ENCODE measurements at places on chromosomes 13 and 19.
A peak's percentile ranks its signal among the peaks of the same experiment; 100 is the strongest.

DNA sequence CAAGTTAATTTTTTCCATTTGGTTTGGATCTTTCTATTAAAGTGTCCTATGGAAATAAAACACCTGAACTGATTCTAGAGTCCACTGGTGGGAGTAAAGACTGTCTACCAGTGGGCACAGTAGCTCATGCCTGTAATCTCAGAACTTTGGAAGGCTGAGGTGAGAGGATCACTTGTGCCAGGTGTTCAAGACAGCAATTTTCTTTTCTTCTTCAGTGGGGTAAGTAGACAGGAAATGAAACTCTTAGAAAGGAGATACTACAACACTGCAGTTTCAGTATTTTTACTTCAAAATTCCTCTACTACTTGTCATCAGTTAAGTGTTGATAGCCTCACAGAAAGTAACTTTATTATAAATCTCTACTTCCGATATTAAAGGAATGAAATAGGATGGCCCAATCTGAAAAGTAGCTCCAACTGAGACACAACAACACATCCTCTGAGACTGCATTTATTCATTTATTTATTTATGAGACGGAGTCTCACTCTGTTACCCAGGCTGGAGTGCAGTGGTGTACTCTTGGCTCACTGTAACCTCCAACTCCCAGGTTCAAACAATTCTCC is 26.3 kb downstream of the DNMT1 start:
- DNase-seq, result no peak

- DNase-seq, result no peak
Measured at GRCh38 chr13:90362707-90363106, 984.8 kb upstream of the MIR17HG start.

GRCh38 chr13:52034616-52035226 is 10.2 kb downstream of the UTP14C start:
- no peak for DNase-seq

DNA sequence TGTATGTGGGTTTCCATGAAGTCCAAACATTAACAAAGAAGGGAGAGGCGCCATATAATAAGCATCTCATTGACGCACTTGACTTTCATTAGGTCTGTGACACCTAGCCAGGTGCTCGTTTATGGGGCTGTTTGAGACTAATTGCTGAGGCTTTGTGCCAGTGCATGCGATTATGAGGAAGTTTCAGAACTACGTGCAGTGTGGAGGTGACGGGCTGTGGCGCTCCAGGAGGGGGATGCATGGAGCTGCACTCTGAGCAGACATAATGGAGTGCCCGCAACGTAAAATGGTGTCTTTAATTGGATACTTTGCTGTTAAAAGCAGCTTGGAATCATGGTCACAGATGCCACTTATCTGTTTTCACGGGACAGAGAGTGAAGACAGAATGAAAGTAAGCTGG is 223.2 kb downstream of the FGF9 start:
- DNase-seq, result no peak

- no peak for DNase-seq
Measured at GRCh38 chr13:73903561-73903960, 230.6 kb downstream of the KLF12 start.

- no peak for DNase-seq
Measured at GRCh38 chr13:37349916-37350315, 244.5 kb upstream of the CSNK1A1L start.

GRCh38 chr19:28065026-28065425 is 1147.9 kb downstream of the UQCRFS1 start:
- no peak for DNase-seq

DNA sequence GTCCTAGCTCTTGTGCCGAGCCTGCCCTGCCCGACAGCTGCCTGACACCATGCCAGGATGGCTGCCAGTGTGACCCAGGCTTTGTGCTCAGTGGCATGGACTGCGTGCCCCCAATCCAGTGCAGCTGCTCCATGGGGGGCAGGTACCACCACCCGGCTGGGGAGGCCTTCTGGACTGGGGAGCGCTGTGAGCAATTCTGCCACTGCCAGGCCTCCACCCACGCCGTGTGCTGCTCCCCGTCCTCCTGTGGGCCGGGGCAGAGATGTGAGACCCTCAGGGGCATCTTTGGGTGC is 9.4 kb upstream of the FXYD3 start:
- no peak for DNase-seq

- DNase-seq, result no peak
Measured at GRCh38 chr19:36775768-36776167, 3.2 kb upstream of the ZNF850 start.

DNA sequence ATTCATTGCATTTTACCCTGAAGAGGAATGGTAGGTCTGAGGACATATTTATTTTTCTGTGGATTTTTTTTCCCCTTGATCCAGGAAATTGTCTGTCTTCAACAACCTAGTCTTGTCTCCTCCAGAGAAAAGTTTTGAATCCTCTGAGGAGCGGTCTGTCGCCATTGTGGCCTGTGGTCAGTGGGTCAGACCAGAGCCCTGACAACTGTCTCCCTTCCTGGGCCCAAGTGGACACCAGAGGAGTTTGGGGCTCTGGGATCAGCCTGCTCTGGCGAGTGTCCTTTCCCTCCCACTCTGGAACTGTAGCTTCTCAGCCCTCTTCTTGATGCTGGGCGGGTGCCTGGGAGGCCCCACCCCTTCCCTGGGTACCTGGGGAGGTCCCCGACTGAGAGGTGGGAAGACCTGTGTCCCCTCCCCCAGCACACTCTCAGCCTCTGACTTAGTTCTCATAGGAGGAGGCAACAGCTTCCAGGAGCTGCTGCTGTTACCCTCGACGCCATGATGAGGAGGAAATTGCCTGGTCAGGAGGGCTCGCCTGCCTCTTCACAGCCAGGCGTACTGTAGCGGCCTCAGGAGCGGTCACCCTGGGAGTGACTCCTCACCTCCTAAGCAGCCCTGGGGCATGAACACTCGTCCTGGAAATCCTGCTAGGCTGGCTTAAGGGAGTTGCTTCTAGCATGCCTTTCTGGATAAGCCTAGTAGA is 110.3 kb downstream of the GGACT start:
- no peak for DNase-seq

DNA sequence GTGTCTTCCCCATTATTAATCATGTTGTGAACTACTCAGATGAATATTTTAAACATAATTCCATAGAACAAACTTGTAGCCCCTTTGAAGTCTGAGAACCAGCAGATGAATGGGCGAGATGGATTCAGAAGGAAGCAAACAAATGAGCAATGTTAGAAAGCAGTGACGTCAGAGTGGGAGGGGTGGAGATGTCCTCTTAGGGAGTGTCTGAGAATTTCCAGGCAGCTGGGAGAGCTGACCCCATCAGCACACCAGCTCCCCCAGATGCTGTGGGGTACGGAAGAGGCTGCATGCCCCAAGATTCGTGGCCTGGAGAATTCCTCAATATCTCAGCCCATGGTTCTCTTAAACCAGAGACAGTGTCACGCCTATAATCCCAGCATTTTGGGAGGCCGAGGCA is 68.6 kb downstream of the DPF1 start:
- no peak for DNase-seq

- DNase-seq, result no peak
Measured at GRCh38 chr19:10306327-10306726, 3.3 kb downstream of the ZGLP1 start.

DNA sequence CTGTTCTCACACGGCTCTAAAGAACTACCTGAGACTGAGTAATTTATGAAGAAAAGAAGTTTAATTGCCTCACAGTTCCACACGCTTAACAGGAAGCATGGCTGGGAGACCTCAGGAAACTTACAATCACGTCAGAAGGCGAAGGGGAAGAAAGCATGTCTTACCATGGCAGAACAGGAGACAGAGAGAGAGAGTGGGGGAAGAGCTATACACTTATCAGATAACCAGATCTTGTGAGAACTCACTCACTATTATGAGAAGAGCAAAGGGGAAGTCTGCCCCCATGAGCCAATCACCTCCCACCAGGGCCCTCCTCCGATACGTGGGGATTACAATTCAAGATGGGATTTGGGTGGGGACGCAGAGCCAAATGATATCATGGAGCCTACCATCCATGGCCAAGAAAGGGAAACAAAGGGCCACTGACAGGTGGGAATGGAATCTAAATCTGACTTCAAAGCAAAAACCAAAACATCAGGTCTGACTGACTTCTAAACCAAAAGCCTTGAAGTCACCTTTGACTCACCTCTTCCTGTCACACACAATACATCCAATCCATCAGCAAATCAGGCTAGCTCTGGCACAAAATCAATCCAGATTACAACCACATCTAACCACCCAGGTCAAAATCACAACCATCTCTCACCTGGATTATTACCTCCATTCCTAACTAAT is 189.7 kb downstream of the ENOX1 start:
- no peak for DNase-seq

DNA sequence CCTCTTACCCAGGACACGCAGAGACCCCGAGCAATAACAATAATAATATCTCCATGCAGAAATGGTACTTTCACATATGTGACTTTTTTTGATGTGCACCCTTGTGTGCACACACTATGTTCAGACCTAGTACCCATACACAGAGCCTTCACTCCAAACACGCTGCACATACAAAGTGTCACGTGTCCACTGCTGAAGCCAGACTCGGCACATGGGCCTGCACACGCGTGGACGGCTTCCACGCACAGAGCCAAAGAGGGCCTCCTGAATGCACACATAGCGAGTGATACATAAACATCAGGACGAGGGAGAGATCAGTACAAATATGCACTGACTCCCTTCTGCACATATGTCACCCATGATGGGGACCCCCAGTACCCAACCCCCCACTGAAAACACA is 41.9 kb upstream of the POU2F2 start:
- DNase-seq, result no peak

DNA sequence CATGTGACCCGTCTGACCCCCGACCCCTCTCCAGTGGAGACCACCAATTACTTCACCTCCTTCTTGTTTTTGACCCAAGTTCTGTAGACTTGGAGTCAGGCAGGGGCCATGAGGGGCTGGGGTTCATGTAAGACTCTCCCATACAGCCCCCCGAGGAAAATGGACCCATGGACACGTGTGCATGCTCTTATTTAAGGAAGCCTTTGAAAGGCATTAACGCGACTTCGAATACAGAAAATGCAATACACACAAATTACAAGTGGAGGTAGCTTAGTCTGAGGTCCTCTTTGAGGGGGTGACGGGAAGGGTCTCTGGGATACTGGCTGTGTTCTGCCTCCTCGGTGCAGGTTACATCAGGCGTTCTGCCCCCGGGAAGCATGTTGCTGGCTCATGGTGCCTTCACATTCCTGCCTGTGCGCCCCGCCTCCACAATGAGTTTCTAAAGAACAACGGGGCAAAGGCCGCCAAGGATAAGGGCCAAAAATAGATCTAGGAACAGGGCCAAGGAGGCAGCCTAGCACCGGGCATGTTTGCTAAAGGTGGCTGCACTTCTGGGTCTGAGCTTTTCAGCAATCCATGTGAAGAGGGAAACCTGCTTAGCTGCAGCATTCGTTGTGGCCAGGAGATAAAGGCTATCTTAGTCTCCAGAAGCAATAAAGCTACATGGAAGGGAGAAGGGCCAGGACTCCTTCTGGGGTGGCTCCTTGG is 54.5 kb downstream of the RAB20 start:
- no peak for DNase-seq

DNA sequence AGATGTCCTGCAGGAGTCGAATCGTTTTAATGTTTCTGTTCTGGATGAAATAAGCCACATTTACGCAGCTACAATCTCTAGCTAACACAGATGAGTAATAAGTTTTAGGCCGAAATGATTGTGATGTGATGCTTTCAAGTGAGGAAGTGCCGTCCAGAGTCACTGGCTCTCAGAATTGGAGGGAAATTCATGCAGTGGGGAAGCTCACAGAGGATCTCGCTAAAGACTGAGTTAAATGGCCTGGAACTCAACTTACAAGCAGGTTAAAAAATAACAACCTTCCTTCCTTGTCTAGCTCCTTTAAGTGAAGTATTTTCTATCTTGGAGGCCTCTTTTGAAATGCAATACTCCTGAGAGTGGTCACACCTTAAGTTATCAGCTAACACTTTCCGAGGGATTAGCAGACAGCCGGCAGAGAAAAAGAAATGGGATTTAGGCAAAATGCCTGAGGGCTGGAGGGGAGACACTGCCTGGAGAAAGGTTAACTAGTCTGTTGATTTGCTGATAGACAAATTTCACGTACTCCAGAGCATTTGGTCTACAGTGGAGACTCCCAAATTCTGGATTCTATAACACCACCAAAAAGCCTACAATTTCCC is 74.2 kb downstream of the IRS2 start:
- DNase-seq, result no peak

DNA sequence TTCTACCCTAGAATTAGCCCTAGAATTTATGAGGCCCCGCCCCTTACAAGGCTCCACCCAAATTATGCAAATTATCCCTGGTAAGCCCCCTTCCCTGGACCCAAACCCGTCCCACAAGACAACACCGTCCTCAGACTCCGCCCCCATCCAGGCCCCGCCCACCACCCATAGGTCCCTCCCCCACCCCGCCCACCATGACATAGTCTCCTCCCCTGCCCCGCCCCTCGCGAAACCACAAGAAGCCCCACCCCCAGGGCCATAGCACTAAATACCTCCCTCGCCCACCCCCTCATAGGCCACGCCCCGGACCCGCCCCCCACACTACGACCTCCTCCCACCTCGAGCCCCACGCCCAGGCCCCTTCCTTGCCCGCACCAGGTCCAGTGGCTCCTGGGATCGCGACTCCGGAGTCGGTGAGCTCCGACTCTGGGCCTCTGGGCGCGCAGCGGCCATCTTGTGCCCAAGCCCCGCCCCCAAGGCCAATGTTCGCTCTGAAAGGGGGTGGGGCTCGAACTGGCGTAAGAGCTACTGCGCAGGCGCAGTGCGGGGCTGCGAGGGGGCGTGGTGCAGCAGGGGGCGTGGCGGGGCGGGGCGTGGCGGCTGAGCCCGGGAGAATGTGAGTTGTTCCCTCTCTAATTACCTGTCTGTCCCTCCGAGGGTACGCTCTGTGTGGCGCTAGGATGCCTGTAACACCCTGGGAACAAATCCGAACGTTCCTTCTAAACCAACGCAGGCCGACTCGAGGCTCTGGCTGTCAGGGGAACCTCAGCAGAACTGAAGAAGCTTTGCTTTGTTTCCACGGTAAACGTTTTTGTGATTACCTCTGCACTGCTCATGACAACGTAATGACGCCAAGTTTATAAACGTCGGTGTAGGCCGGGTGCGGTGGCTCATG is at the start of gene ZNF784:
Gene ZNF784, minus strand, starts transcription at position 458 of the 895 bp plus-strand sequence. Its CDS starts 5 bp downstream, at position 453.
- DNase-seq, result peak; percentile 89

- no peak for DNase-seq
Measured at GRCh38 chr19:17137417-17137816, 61.8 kb downstream of the MYO9B start.

DNA sequence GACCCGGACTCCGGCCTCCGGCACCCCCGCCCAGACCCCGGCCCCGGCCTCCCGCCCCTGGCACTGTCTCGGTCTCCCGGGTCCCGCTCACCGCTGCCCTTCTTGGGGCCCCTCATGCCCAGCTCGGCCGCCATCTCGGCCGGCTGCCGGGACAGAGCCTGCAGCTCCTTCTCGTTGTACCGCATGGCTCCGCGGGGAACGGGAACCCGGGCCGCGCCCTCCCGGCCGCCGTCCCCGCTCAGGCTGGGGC is 140 bp downstream of the PLEKHJ1 start:
- DNase-seq, result no peak
